HuH-7 (cell line): ENCODE measurements at places on chromosomes 2 and 18.

- no peak for DNase-seq
Observed at GRCh38 chr2:203772456-203773165, 66.2 kb downstream of the CD28 start.

DNA sequence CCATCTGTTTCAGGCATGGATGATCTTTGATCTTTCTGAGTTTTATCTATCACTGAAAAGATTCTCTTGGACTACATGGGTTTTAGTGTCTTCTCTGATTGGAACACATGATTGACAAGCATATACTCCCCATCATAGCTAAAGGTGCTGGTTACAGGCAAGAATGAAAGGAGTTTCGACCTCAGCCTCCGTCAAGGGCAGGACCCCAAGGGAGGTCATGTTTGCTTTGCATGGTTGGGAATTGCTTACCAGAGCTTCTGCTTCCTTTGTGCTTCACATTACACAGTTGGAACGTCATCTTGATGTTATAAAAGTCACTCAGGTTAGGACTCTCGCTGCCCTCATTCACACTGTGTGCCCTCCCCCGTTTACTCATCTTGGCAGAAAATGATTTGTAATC, 287.7 kb downstream of the PIK3C3 start:
- peak; percentile 5 for DNase-seq

DNA sequence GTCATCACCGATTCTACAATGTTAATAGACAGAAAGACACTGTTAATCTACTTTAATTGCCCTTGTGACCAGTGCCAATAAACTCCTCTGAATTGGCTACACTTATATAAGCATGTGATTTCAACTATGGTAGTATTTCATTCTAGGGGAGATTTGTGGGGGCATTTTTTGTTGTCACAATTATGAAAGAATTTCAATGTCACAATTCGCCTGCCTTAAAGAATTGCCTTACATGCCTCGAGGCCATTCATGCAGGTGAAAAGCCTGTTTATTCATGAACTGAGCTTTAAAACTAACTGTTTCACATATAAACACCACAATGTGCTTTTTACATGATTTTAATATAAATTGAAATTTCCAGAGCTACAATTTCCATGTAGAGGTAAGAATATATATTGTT, 162.8 kb downstream of the GCA start:
- DNase-seq, result no peak

GRCh38 chr18:28999726-29000125, 822.8 kb upstream of the CDH2 start:
- DNase-seq, result no peak

- DNase-seq, result no peak
Observed at GRCh38 chr2:10042301-10043161, 819 bp upstream of the KLF11 start.

DNA sequence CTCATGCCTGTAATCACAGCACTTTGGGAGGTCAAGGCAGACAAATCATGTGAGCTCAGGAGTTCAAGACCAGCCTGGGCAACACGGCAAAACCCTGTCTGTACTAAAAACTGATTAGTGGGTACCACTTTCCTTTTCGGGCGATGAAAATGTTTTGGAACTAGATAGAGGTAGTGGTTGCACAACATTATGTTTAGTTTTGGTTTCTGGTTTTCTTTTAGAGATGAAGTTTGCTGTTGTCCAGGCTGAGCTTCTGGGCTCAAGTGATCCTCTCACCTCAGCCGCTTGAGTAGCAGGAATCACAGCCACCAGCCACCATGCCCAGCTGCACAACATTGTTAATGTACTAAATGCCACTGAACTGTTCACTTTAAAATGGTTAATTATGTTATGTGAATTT, 27.6 kb downstream of the AAK1 start:
- DNase-seq, result no peak

GRCh38 chr2:26238311-26238958, 6.0 kb downstream of the HADHA start:
- peak; percentile 36 for DNase-seq

DNA sequence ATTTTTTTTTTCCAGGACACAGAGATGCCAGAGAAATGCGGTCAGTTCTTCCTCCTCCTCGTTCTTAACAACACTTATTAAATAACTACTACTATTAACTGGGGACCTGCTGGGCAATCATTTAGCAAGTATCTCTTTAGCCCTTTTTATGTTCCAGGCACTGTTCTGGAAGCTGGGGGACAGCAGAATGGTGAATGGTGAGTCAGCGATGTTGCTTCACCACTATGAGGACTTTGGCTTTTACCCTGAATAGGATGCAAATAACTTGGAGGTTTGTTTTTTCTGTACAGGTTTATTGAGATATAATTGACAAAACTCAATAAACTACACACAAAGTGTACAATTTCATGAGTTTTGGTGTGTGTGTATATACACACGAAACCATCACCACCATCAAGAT, 179.9 kb upstream of the MSH6 start:
- DNase-seq, result peak; percentile 8
